Endodermal cell (in vitro differentiated cells): ENCODE measurements at places on chromosomes 16 and 17. TPM values are rescaled to one million over a fixed set of nuclear protein-coding genes. Genes with fewer than 3 reads are reported as not detected.

GRCh38 chr17:7550344-7550743, 1.5 kb downstream of the TNFSF12 start:
- H3K36me3 ChIP-seq: no peaks in the 10 kb centered on the region
- no peaks in the 10 kb centered on the region for H3K27me3 ChIP-seq
- DNase-seq: no peak
- H3K27ac ChIP-seq: no peak overlapping the region

COPRS gene
- 32.3 to 51.7 TPM (median 45.6 TPM) in 3 replicates for total RNA-seq

DNA sequence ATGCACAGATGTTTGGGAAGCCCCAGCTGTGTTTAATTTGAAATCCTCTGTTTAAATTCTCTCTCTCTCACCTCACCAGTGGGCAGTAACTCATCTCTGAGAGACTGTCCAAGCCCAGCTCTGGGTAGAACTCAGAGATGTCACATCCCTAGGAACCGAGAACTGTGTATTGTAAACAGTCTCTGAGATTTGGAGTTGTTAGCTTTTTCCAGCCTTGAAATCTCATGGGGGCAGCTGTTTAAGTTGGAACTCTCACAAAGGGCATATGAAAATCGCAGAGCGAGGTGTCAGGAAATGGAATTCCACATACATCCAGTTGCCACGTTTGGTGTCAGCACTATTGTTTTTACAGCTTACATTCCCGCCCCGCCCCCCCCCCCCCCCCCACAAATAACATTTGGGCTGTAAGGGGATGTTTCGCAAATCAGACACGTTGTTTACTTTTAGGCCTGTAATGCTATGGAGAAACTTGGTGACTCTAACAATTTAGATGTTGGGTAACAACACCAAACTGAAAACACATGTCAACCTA, 34.3 kb downstream of the VPS35L start:
- peaks cover 19% of the 10 kb centered on the region for H3K36me3 ChIP-seq
- H3K4me1 ChIP-seq: peaks cover 3% of the 10 kb centered on the region
- no peaks in the 10 kb centered on the region for H3K27me3 ChIP-seq
- no peak overlapping the region for H3K4me3 ChIP-seq
- no peak for DNase-seq

GRCh38 chr17:8041979-8042378, 3.1 kb downstream of the ALOX15B start:
- no peak overlapping the region for H3K27ac ChIP-seq
- no peak for DNase-seq
- H3K36me3 ChIP-seq: no peaks in the 10 kb centered on the region
- peaks cover 23% of the 10 kb centered on the region for H3K27me3 ChIP-seq

- no peak overlapping the region for H3K4me3 ChIP-seq
- H3K27me3 ChIP-seq: no peaks in the 10 kb centered on the region
- no peaks in the 10 kb centered on the region for H3K4me1 ChIP-seq
- no peak overlapping the region for H3K27ac ChIP-seq
Observed at GRCh38 chr17:13562271-13562800, 39.4 kb downstream of the HS3ST3A1 start.

DNA sequence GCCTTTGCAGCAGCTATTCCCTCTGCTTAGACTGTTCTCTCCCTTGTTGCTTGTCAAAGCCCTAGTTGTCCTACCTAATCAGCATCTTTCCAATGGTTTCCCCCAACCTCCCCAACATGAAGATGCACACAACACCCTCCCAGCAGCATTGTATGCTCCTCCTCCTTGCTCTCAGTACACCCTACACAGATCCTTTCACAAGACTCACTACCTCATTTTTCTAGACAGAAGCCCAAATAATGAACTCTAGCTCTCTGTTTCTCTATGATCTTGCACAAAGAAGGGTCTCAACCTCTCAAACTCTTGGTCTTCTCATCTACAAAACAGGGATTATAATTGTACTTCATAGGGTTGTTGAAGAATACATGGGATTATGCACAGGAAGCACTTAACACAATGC, 19.4 kb downstream of the PSME3IP1 start:
- no peaks in the 10 kb centered on the region for H3K4me1 ChIP-seq
- peaks cover 76% of the 10 kb centered on the region for H3K36me3 ChIP-seq
- H3K27me3 ChIP-seq: no peaks in the 10 kb centered on the region
- no peak overlapping the region for H3K4me3 ChIP-seq
- no peak for DNase-seq
- H3K27ac ChIP-seq: no peak overlapping the region

NPIPA2 gene
- 11.0 and 11.9 TPM in 2 replicates for total RNA-seq

DNA sequence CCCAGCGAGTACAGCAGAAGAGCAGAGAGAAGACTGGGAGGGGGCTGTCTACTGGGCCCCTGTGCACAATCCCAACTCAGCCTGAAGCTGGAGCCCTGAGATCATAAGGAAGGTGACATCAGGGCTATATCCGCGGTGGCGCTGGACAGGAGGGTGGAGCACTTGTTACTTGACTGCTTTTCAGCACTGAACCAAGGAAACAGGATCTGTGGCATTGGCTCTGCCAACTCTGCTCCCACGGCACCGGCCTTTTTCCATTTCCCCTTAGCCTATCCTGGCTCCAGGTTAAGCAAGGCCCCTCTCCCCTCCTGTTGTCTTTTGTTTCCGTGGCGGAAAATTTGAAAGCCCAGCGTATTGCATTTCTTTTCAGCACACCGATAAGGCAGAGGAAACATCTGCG, 125.0 kb upstream of the IRX3 start:
- no peaks in the 10 kb centered on the region for H3K4me1 ChIP-seq
- H3K4me3 ChIP-seq: no peak overlapping the region
- H3K36me3 ChIP-seq: no peaks in the 10 kb centered on the region
- H3K27me3 ChIP-seq: no peaks in the 10 kb centered on the region

GRCh38 chr16:88453611-88454522, 787 bp downstream of the ZFPM1 start:
- peak overlapping the region; percentile 87 for H3K4me3 ChIP-seq
- H3K27ac ChIP-seq: no peak overlapping the region
- H3K4me1 ChIP-seq: peaks cover 7% of the 10 kb centered on the region
- peak; percentile 65 for DNase-seq
- H3K27me3 ChIP-seq: peaks cover 28% of the 10 kb centered on the region
- no peaks in the 10 kb centered on the region for H3K36me3 ChIP-seq

PIRT gene
- total RNA-seq: not detected in 2 replicates

DHRS13 gene
- 15.9 and 19.1 TPM in 2 replicates for total RNA-seq

GRCh38 chr16:50841081-50841886, 99.4 kb downstream of the CYLD start:
- H3K27me3 ChIP-seq: peaks cover 7% of the 10 kb centered on the region
- H3K4me3 ChIP-seq: peak overlapping the region; percentile 77
- no peaks in the 10 kb centered on the region for H3K4me1 ChIP-seq

DNA sequence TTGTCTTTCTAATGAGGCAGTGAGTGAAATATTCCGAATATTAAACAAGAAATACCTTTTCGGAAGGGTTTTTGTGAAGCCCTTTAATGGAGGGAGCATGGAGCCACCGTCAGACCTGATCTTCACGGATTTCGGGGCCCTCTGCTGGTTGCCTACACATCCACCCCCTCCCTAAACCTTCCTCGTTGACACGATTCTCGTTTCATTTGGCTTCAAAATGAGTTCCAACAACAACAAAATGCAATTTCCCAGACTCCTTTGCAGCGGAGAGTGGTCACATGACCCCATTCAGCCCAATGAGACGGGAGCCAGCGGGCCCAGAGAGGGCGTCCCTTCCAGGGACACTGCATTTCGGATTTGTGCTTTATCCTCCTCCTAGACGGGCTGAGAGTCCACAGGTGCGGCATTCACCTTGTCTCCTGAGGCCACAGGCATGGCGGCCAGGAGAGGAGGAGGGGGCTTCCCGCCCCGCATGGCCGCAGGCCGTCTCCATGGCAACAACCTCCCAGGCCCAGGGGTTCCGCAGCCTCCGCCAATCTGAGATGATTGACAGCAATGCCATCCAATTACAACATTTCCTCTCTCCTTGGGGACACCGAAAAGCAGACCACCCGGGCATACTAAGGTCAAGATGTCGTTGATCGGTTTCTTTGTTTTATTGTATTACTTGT, 259.8 kb downstream of the C16orf95 start:
- H3K27me3 ChIP-seq: no peaks in the 10 kb centered on the region
- no peak overlapping the region for H3K4me3 ChIP-seq
- H3K4me1 ChIP-seq: no peaks in the 10 kb centered on the region
- H3K36me3 ChIP-seq: no peaks in the 10 kb centered on the region
- peak; percentile 66 for DNase-seq

GRCh38 chr17:76445697-76446448, 7.1 kb downstream of the UBE2O start:
- H3K27ac ChIP-seq: no peak overlapping the region
- H3K4me1 ChIP-seq: peaks cover 17% of the 10 kb centered on the region
- H3K4me3 ChIP-seq: no peak overlapping the region
- no peaks in the 10 kb centered on the region for H3K36me3 ChIP-seq

DNA sequence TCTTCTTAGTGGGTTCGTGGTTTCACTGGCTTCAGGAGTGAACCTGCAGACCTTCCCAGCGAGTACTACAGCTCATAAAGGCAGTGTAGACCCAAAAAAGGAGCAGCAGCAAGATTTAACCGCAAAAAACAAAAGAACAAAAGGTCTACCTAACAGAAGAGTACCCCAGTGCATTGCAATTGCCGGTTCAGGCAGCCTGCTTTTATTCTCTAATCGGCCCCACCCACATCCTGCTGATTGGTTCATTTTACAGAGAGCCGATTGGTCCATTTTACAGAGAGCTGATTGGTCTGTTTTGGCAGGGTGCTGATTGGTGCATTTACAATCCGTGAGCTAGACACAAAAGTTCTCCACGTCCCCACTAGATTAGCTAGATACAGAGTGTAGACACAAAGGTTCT, 2.0 kb upstream of the ARRB2 start:
- no peak overlapping the region for H3K4me3 ChIP-seq
- DNase-seq: peak; percentile 80
- no peaks in the 10 kb centered on the region for H3K4me1 ChIP-seq
- H3K27me3 ChIP-seq: no peaks in the 10 kb centered on the region

DNA sequence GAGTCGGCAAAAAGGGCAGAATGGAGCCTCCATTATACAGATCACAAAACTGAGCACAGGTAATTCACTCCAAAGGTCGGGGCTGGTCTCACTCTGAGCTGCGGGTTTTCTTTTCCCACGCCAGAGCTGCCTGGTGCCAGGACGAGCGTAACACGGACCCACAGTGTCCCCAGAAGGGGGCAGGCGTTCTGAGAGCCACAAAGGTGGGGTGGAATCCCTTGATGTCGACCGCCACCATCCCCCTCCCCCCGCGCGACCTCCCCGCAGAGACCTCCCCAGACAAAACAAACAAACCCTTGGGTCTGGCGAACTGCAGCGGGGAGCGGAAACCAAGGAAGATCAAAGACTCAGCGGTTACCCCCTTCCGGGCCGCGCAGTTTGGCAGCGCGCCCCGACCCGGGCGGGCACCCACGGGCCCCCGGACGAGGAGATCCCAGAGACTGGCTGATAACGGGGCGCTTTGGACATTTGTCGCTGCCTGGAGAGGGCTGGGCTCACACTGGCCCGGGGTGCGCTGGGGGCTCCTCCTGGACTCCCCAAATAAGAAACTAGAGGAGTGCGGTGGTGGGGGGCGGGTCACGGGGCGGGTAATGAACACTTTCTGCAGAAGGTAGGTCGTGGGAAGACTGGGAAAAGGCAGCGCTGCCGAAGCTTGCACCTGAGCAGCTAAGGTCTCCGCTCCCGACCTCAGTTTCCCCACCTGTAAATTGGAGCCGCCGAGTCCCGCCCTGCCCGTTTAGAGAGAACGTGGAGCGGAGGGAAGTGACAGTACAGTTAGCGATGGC, 664 bp upstream of the NKD1 start:
- no peak overlapping the region for H3K27ac ChIP-seq
- peaks cover 10% of the 10 kb centered on the region for H3K4me1 ChIP-seq
- DNase-seq: peak; percentile 87
- H3K4me3 ChIP-seq: no peak overlapping the region

- peaks cover 5% of the 10 kb centered on the region for H3K4me1 ChIP-seq
- peak; percentile 77 for DNase-seq
- no peaks in the 10 kb centered on the region for H3K27me3 ChIP-seq
- H3K27ac ChIP-seq: no peak overlapping the region
- H3K4me3 ChIP-seq: peak overlapping the region; percentile 90
- H3K36me3 ChIP-seq: no peaks in the 10 kb centered on the region
Observed at GRCh38 chr16:88649924-88650748, 717 bp downstream of the CYBA start.

KRT36 gene
- total RNA-seq: not detected in 3 replicates

DNA sequence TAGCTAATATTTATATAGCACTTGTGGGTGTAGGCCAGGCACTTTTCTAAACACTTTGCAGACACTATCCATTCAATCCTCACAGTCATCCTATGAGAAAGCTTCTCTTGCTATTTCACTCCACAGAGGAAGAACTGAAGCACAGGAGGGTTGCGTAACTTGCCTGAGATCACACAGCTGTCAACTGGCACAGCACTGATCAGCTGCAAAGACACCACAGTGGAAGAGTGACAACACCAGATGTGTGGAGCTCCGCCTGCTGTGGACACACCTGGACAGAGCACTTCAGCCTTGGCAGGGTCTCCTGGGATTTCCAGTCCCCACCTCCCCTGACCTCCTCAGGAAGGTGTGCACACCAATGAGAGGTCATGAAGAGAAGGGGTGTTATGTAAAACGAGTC, 13.3 kb upstream of the CNEP1R1 start:
- DNase-seq: no peak
- no peaks in the 10 kb centered on the region for H3K36me3 ChIP-seq
- no peak overlapping the region for H3K4me3 ChIP-seq
- H3K4me1 ChIP-seq: no peaks in the 10 kb centered on the region
- H3K27me3 ChIP-seq: no peaks in the 10 kb centered on the region

CCL3 gene
- not detected in 3 replicates for total RNA-seq

NPIPA5 gene
- 0.40 to 1.0 TPM (median 0.75 TPM) in 3 replicates for total RNA-seq

GRCh38 chr16:70717065-70717464, 31.2 kb upstream of the MTSS2 start:
- H3K36me3 ChIP-seq: no peaks in the 10 kb centered on the region
- no peaks in the 10 kb centered on the region for H3K27me3 ChIP-seq
- no peaks in the 10 kb centered on the region for H3K4me1 ChIP-seq

- H3K36me3 ChIP-seq: no peaks in the 10 kb centered on the region
- H3K27ac ChIP-seq: no peak overlapping the region
Observed at GRCh38 chr17:66737524-66737923, 97.4 kb upstream of the CACNG5 start.
